ENCODE measurements at places on chromosomes 4 and X. TPM values are rescaled to one million over a fixed set of nuclear protein-coding genes. Genes with fewer than 3 reads are reported as not detected.
A peak's percentile ranks its signal among the peaks of the same experiment; 100 is the strongest.

DNA sequence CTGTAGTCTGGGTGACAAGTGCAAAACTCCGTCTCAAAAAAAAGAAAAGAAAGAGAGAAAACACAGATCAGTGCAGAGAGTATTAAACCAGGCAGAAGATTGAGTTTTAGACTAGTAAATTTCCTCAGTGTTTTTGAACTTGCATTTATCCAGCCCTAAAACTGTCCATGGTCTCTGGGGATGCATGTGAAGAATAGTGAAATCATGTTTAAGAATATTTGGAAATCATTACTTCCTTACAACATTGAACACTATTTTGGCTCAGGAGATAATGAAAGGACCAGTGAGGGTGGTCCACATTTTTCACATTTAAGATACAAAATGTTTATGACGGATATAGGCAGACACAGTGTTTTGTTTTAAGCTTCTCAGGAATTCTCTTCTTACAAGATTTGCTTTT lies 195.8 kb upstream of the RASGEF1B start:
- no peak for DNase-seq

DNA sequence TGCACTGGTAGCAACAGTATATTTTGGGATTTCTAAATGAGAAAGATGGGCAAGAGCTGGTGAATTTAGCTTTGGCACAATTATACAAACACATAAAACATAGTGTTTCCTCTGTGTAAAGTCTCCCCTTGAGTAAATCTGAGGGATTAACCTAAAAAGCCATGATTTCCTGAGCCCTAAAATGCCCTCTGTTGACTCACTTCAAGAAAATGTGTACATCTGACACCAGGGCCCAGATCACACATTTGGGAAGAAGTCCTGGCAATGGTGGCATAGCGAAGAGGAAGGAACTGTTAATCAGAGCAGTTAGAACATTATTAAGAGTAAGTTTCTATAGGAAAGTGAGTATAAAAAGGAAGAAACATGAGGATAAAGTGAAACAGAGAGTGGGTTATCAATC lies 338.5 kb downstream of the SPOCK3 start:
- no peak for DNase-seq

DNA sequence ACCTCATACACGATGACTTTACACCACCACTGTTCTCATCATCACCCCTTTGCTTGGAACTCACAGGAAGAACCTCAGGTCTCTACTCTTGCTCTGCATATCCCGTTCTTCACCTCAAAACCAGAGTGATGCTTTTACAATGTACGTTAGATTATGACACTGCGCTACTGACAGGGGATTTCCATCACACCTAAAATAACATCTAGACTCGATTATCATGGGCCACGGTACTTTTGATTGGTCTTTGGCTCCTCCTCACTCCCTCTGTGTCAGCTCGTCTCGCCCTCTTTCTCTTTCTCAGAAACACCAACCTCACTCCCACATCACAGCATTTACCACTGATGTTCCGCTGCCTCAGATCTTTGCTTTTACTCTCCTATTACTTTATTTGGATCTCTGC lies 172.4 kb downstream of the TLL1 start:
- no peak for DNase-seq

The EDA gene
- 1.4 TPM for polyA plus RNA-seq

The EXOC1 gene
- 17.2 TPM for polyA plus RNA-seq

The CCSER1 gene
- 3.7 TPM for polyA plus RNA-seq

DNA sequence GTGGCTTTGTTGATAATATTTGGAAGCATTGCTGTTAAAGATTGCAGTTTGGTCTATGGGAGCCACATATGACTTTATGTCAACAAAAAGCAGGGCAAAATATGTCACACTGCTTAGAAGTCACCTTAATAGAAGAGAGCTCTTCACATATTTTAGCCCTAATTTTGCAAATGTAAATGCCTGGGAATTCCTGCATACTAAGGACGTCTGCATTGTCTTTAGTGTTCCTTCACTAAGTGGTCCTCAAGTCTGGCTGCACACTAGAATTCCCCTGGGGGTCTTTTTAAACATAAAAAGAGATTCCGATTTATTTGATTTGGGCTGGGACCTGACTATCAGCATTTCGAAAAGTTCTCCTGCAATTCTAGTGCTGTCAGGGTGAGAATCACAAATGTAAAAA lies 495.1 kb upstream of the FAM241A start:
- DNase-seq, result no peak

The TXK gene
- not detected for polyA plus RNA-seq

The HSFX2 gene
- polyA plus RNA-seq, result 0.39 TPM

DNA sequence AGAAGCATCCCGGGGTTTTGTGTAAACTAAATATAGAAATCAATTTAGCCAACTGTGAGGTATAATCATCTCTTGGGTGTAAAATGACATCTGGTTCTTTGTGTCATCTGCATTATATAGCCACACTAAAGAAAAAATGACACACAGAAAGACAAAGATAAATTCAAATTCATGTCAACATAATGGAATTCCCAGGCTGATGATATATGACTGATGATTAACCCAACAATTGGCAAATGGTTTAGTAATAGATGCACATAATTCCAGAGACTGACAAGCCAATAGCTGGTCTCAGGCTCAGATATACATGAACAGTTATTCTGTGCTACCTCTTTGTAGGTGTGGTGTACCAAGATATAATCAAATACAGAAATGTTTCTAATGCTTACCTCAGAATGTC lies 375.4 kb upstream of the PITX2 start:
- no peak for DNase-seq

GRCh38 chrX:143854006-143854405 lies 29.9 kb upstream of the UBE2NL start:
- DNase-seq, result no peak

The CXorf49 gene
- not detected for polyA plus RNA-seq

DNA sequence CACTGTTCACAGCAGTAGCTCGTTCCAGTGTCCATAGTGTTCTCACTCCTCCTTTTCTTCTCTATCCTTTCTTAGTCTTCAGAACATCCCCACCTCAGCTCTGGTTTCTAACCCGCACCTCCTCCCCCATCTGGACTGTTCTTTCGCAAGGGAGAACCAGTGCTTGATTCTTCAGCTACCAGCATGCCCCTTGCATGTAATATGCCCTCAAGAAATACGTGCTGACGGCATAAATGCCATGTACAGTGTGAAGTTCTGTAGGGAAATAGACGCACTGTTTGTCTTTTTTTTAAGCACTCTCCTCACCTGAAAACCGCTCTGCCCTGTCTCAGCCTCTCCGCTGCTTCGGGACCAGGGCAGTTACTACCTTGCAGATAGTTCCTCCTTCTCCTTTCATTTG lies 5.3 kb downstream of the CLDN22 start:
- DNase-seq, result no peak

The CLIC2 gene
- polyA plus RNA-seq, result 16.8 TPM

GRCh38 chr4:187436251-187436650 lies 559.3 kb upstream of the ZFP42 start:
- DNase-seq, result no peak

DNA sequence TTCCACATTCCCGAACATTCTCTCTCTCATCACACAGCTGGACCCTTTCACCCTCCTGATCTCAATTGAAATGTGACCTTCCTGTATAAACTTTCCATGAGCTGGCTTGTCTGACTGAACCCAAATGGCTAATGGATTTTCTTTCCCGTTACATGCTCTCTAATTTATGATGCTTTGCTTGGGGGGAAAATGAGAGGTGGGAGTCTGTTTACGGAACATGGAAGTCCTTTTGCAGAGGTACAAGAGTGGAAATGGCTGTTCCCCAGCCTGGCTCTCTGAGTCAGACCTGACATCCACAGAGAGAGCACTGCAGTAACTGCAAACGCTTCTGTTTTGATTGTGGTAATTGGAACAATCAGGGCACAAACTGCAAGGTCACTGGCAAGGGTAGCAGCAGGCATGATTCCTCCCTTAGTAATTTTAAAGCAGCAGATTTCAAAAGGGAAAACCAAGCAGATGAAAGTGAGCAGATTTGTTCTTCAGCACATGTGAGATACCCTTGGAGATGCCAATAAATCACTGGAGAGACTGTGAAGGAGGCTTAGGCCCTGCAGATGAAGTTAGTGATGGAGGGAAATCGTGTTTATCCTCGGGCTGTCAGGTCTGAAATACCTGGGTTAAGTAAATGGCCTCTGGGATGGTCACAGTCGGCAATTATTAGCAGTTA lies 83.9 kb downstream of the SNCA start:
- peak; percentile 69 for DNase-seq

- peak; percentile 27 for DNase-seq
Observed at GRCh38 chr4:2647403-2648158, 108.6 kb downstream of the TNIP2 start.

DNA sequence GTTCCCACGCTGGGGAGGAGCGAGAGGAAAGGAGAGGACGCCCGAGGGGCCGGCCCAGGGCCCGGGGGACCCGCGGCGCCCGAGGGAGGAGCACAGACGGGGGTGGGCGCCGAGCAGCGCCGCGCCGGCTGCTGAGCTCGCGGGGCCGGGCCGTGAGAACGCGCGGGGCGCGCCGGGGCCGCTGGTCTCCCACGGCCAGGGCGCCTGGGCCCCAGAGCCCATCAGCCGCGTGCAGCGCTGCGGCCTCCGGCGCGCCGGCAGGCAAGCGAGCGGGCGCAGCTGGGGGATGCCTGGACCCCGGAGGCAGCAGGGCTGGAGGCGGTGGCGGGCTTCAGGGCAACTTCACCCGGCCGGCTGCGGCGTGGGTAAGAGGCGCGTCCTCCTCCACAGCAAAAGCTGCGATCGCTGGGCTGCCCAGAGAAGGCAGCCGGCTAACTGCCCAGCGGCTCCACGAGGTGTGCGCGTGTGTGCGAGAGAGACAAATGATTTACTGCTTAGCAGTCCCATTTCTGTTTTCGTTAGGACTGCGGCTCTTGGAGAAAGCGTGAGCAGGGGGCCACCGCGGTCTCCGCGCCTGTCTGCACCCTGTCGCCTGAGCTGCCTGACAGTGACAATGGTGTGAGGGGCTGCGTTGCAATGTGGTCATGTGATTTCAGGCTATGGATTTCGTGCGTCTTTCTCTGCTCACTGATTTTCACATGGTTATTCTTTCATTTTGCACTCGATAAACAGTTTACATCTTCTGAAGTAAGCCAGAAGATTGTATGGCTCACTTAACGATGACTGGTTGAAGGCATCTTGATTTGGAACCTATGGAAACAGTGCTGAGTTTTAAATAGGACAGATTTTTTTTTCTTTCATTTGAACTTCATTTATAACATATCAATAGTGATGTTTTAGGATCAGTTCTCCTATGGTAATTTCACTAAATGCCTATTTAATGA lies 1.2 kb downstream of the GUCY1A1 start:
- peak; percentile 88 for DNase-seq

DNA sequence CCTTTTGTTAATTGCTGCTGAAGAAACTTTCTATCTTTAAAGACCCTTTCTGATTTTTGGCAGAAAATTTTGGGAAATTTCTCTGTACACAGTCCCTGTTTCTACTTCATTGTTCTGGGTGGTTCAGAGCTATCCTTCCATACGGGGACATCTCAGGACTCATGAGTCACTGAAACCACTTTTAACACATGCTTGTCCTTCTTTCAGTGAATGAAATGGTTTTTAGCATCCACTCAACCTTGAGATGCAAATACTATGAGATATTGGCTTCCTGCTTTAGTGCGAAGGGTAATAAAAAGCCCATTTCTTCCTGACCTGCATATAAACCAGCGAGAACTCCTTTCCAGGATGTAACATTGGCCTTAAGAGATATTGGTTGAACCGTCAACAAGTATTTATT lies 158.0 kb downstream of the REPS2 start:
- no peak for DNase-seq

DNA sequence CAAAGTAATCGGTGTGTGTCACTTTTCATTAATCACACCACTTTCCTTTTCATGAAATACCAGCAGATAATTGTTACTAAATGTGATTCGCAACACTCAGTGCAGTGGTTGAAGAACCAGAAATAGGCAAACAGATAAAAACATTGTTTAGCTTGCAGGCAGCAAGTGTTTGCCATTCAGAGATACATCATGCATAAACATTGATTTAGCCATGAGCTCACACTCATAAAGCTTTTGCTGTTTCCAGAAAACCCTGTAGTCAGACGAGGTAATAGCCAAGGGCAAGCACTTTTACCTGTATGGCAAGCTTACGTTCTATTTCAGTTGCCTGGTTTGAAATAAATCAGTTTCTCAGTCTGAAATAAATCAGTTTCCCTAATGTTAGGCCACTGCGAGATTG lies 542.0 kb upstream of the TENM3 start:
- DNase-seq, result no peak

GRCh38 chr4:42371305-42372252 lies 25.7 kb upstream of the SHISA3 start:
- no peak for DNase-seq

GRCh38 chrX:43836435-43837184 lies 45.6 kb downstream of the MAOB start:
- no peak for DNase-seq

The RBMXL3 gene
- polyA plus RNA-seq, result not detected

The CPLX1 gene
- 2.8 TPM for polyA plus RNA-seq

- no peak for DNase-seq
Observed at GRCh38 chrX:15334561-15334960, 762 bp downstream of the PIGA start.

DNA sequence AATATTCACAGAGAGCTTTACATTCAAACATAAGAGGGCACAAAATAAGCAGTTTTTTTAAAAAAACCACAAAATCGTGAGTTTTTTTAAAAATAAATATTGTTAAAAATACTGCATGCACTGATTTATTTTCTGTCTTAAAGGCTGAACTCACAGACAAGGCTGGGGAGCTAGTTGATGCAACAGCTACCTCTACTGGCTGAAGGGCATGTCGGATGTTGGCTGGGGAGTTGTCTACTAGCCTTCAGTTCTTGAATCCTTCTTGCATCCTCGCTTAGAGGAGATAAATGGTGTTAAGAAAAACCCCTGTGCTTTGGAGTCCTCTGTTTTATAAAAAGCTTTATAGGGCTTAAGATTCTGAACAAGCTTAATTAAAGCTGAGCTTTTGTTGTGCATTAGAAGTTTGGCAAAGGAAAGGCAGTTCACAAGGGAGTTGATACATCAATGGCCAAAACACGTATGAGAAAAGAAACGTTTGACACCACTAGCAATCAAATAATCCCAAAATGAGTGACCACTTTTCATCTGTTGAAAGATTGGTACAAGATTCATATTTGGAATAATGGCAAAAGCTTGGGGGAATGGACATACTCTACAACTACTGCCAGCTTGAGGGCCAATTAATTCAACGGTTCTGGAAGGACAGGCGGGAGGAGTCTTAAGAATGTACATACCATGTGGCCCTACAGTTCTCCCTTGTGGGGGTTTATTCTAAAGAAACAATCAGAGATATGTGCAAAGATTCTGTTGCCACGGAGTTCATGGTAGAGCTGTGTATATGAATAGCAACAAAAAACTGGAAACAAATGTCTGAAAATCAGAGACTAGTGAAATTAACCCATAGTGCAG lies 94.7 kb downstream of the SEL1L3 start:
- no peak for DNase-seq
